ENCODE measurements at places on chromosomes 11 and 22. TPM values are rescaled to one million over a fixed set of nuclear protein-coding genes. Genes with fewer than 3 reads are reported as not detected.

The EFCAB6 gene
- 3.1 TPM for total RNA-seq

The DEFB131B gene
- not detected for total RNA-seq

The FGF4 gene
- not detected for total RNA-seq

The BDNF gene
- 12.5 TPM for total RNA-seq

The KMT5B gene
- total RNA-seq, result 21.0 TPM

The BIK gene
- total RNA-seq, result 14.4 TPM

The SCGB2A2 gene
- not detected for total RNA-seq

The BIRC2 gene
- 73.1 TPM for total RNA-seq

The ESRRA gene
- 35.0 TPM for total RNA-seq

The RIBC2 gene
- total RNA-seq, result 1.3 TPM

DNA sequence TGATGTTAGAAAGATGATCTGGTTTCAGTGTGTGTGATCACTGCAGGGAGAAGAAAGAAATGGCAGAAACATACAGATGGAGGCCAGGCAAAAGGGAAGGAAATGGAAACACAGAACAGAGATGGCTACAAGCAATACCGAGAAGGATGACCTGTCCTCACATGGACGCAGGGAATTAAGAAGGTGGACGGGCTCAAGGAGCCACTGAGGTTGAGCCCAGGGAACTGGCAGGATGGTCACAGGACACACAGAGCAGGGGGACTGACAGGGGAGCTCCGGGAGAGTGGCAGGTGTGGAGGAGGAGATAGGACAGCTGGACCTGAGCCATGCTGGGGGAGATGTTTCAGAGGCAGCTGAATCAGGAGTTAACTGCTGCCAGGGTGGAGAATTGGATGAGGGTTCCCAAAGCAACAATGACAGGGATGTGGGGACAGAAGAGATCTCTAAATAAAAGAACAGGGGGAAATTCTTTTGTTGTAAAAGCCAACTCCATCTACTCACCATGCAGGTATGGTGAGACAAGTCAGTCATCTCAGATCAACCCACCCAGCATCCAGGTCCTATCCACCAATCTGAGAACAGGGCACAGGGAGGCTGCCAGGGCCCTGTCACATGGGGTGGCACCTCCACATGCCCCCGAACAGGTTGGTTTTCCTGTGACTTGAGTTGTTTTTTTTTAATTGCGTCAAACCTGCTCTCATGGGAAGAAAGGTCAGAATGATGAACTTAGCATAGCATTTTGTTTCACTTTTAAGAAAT is 26.3 kb downstream of the KLHL22 start:
- no peak for DNase-seq

GRCh38 chr11:37905707-37906417 is 1307.8 kb upstream of the RAG2 start:
- no peak for DNase-seq

- DNase-seq, result no peak
Observed at GRCh38 chr11:86418917-86419316, 44.2 kb downstream of the CCDC81 start.

DNA sequence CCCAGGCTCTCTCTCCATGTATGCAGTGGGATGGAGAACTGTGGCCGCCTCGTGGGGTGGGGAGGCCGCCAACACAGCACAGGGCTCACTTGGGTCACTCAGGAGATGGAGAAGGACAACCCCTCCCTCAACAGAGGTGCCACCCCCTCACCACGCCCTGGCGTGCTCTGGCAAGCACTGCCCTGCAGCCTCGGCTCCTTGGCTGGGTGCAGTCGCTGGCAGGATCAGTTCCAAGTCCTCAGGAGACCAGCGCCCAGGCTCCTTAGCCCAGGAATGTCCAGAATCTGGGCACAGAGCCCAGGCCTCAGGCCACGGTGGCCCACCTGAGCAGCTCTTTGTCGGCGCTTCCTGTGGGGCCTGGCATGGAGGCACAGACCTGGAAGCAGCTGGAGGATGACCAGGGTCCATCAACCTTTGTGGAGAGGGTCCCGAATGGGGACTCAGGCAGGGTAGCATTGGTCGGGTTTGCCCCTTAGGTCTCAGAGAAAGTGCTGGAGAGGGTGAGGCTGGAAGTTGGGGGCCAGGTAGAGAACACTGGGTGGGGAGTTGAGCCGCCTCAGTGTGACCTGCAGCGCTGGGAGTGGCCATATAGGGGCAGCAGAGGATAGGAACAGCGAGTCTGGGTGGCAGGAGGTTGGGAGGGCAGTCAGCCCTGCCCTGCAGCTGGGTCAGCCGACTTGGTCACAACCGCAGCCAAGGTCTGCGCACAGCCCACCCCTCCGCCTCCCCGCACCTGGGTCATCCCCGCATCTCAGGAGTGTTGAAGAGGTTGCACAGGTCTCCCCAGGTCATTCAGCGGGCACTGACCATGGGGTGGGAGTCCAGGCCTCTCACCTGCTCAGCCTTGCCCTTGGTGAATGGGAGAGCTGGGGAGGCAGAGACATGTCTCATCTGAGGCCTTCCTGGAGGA is 8.2 kb downstream of the SUSD2 start:
- peak; percentile 66 for DNase-seq

DNA sequence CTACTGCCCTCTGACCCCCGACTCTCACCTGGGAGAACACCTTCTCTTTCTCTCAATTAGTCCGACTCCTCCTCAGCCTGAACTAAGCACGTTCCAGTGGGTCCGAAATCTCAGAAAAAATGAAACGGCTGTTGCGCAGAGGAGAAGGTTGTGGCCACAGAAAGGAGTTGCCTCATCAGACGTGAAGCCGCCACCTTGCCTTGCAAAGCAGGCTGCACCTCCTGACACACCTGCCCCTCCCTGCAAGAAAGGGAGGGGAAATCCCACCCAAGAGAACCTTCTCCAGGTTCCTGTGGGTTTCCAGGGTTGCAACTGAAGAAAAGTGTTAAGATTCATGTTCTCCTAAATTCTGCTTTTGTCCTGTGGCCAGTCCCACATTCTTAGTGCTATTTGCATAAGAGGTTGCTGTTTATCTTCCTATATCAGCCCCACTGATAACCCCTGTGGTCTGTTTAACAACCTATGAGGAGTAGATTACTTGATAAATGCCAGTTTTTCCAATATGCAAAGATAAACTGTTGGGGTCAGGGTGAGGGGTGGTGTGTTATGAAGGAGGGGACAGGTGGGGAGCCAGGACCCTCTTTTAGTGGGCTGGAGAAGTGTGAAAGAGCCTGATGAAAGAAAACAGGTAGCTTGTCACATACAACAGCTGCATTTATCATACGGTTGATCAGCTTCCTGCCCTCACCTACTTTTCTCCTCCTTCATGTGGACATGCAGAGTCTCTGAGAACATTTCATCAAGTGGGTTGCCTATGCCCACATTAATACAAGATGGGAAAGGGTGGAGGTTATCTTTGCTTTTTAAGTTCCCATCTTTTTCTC is 18.2 kb downstream of the ZBTB16 start:
- no peak for DNase-seq

GRCh38 chr11:81644239-81644840 is 1089.3 kb downstream of the FAM181B start:
- no peak for DNase-seq

- DNase-seq, result peak; percentile 31
Observed at GRCh38 chr11:117625237-117625636, 171.8 kb downstream of the DSCAML1 start.

DNA sequence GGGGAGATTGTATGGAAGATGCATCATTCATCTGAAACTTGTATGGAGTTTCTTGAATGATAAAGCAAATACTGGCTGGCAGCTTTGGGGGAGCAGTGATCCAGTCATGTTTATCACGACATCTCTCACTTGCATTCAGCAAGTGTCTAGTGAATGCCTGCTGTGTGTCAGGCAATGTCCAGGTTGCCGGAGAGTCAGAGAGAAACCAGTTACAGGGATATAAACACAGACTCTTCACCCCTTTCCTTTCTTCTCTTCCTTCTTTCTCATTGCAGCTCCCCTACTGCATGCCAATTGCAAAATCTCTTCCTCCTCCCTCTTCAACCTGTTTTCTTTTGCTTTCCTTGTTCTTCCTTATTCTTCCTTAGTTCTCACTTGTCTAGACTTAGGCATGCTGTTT is 206.6 kb upstream of the SEZ6L start:
- DNase-seq, result no peak

- DNase-seq, result no peak
Observed at GRCh38 chr11:69496202-69496557, 14.7 kb downstream of the LINC01488 start.

DNA sequence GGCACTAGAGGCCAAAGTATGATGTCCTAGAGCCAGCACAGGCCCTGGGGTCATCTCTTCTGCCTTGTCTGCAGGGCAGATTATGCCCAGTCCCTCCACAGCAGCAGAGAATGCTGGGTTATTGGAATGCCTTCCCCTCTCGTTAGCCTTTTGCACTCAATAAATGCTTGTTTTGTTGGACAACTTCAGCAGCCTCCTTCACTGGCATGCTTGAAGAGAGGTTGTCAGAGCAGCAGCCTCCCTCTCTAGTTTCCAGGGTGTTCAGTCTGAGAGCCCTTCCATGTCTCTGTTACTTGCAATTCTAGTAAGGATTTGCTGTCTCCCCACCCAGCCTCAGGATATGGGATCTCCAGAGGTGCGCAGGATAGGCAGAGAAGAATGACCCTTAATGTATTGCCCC is 82.9 kb downstream of the PKNOX2 start:
- no peak for DNase-seq

DNA sequence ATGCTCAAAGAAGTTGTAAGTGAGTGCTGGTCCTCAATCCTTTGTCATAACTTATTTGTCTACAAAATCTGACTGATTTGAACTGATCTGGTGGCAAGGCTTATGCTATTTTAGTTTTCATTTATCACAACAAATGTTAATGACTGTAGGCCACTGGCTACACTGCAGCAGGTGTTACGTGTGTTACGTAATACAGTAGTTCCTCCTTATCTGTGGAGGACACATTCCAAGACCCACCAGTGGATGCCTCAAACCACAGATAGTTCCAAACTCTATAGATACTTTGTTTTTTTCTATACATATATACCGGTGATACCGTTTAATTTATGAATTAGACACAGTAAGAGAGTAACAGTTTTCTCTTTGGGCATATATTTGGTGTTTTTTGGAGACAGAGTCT is 7.0 kb downstream of the MADD start:
- DNase-seq, result no peak

DNA sequence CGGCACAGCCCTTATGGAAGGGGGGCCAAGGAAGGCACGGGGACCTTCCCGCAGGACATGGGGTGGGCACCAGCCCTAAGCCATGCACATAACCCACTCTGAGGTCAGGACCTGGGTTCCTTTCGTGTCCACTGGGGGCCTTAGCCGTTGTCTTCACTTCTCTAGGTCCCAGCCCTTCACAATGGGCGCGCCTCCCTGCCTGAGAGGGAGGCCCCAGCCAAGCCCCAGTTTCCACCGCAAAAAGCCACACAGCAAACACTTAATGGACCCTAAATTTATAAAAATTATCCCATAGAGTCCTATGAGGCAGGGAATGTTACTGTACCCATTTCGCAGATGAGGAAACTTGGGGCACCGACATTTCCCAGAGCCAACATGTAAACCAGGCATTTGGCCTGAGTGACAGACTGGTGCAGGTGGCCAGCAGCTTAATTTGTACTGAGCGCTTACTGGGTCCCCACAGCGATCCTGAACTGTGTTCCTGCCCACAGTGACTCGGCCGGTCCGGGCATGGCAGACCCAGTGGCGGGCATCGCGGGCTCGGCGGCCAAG is 1.2 kb downstream of the GAS2L1 start:
- DNase-seq, result no peak

DNA sequence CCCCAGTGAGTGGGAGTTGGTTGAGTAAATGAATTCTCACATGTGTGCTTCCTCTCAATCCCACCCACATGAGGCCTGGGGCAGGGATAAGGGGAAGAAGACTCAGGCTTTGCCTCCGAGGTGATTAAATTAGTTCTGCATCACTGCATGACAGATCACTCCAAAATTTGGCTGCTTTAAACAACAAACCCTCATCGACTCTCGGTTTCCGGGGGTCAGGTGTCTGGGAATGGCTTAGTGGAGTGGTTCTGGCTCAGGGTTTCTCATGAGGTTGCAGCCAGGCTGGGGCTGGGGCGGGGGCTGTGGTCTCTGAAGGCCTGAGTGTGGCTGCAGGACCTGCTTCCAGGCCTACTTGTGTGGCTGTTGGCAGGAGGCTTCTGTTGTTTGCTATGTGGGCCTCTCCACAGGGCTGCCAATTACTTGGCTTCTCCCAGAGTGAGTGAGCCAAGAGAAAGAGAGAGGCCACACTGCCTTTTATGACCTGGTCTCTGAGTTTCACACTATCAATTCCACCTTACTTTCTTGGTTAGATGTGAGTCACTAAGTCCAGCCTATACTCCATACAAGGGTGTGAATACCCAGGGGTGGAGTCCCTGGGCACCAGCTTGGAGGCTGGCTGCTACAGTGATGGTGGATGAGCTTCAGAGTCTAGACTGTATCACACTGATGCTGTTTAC is 15.9 kb downstream of the MOGAT2 start:
- peak; percentile 40 for DNase-seq

GRCh38 chr11:134272381-134273316 is 3.5 kb upstream of the GLB1L3 start:
- DNase-seq, result no peak

- DNase-seq, result no peak
Observed at GRCh38 chr11:35223371-35223796, 84.4 kb downstream of the CD44 start.

DNA sequence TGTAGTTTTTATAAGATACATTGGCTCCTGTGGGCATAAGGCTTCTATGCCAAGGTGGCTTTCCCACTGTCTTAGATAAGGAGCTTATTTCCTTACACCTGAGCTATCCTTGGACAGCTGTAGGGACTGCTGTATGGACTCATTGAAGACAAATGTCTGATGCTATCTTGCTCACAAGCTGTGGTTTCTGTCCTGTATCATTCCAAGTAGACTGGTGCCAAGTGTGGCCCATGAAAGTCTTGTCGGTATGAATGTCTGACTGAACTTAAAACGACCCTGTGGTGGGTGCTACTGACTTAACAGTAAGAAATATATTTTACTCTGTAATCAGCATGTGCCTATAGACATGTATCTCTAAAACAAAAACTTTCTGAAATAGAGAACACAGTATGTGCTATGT is 45.0 kb downstream of the LARGE2 start:
- DNase-seq, result no peak

- no peak for DNase-seq
Observed at GRCh38 chr11:70068345-70068744, 9.8 kb upstream of the ANO1 start.

- DNase-seq, result no peak
Observed at GRCh38 chr22:36452250-36452977, 29.0 kb downstream of the TXN2 start.

GRCh38 chr11:66851698-66852465 is 5.0 kb upstream of the LRFN4 start:
- DNase-seq, result no peak

DNA sequence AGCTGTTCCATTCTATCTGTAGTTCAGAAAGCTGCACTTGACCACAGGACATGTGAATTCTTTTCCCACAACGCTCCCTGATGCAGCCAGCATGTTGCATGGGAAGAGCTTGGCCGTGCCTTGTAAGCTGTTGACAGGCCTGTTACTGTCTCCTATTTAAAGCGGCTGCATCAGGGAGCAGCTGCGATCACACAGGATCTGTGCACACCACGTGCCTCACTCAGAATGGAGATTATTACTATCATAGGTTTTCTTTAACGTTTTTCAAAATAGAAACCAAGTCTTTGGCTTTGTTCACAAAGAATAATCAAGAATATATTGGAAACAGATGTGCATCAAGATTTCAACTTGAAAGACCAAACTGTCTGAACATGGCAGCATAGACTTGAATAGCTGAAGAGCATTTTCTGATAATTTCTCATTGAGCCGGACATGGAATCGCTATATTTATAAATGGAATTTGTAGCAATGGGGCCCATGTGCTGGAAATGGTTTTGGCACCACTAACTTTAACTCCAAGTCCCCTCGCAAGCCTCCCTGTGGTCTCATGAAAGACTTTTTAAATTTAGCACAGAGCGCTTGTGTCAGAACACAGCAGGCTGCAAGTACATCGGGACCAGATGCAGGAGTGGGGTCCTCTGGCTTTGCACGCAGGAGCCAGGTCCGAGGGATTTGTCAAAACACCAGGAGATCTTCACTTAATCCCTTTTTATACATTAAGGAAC is 40.8 kb upstream of the MYO18B start:
- no peak for DNase-seq
